Stimulated activated CD4-positive, alpha-beta T cell treated with anti-CD3 and anti-CD28 coated beads, Interleukin-1b, Interleukin-23, amount 100 ng/mL, for 1 hour (primary cell): ENCODE measurements at places on chromosomes 12 and 14.

- DNase-seq = no peak
These were observed 726.8 kb downstream of the VRK1 start for GRCh38 chr14:97523936-97524335.

GRCh38 chr14:66104486-66104885, 381.7 kb upstream of the CCDC196 start:
- no peak for DNase-seq

DNA sequence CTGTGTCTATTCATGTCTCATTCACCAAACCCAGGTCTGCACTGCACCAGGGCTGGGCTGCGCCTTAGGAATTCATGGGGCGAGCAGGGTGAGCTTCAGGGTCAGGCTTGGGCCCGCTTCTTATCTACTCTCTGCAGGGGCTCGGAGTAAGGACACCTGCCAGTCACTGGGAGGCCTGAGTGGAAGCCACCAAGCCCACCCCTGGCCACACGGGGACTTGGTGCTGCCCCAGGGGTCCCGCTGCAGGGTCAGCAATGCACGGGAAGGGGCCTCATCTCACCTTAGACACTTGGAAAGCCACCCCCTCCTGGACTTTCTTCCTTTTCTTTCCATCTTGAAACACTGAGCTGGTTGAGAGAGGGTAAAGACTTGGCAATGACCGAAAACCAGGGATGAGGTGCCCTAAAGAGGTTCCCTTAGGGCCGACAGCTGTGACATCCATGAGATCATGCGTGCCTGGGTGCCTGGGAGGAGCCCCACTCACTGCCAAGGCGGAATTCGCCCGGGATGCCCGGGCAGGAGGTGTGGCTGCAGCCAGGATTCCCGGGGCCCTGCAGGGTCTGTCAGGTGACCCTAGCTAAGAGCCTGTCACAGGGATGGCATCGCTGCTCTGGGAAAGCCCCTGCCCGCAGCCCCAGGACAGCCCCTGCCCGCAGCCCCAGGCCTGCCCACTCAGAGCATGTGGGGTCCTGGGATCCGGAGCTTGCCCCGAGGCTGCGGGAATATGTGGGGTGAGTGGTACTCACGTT, 45.5 kb upstream of the EML1 start:
- DNase-seq = no peak

DNA sequence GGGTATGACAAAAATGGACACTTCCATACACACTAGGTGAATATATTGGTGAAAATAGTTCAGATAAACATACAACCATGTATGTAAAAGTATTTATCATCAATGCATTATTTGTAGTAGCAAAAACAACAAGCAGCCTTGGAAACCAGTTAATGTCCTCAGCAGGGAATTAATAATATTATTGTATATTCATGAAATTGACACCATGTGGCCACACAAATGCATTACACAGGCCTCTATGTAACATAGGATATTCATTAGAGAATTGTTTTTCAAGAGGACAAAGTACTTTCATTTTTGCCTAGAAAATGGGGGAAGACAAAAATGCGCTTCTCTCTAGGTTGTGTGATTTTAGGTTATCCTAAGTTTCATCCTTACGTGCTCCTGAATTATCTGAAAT, 24.3 kb downstream of the SPRING1 start:
- DNase-seq = no peak

GRCh38 chr14:102055181-102055901, 31.5 kb downstream of the HSP90AA1 start:
- DNase-seq = no peak

- no peak for DNase-seq
These were observed at the start of gene CPNE6 for GRCh38 chr14:24071144-24071697. Gene CPNE6, plus strand, starts transcription at chr14:24071562. Its CDS starts 1,375 bp downstream, at chr14:24072937.

- DNase-seq = no peak
These were observed 68.3 kb downstream of the LLPH start for GRCh38 chr12:66062290-66062625.

- no peak for DNase-seq
These were observed 383.7 kb downstream of the ETNK1 start for GRCh38 chr12:23008623-23009022.

GRCh38 chr12:102481705-102482425, 1.5 kb upstream of the IGF1 start:
- no peak for DNase-seq

GRCh38 chr12:2211119-2211518, 158.3 kb downstream of the CACNA1C start:
- DNase-seq = no peak

GRCh38 chr14:96502621-96503305, 581 bp downstream of the PAPOLA start:
- peak; percentile 17 for DNase-seq

DNA sequence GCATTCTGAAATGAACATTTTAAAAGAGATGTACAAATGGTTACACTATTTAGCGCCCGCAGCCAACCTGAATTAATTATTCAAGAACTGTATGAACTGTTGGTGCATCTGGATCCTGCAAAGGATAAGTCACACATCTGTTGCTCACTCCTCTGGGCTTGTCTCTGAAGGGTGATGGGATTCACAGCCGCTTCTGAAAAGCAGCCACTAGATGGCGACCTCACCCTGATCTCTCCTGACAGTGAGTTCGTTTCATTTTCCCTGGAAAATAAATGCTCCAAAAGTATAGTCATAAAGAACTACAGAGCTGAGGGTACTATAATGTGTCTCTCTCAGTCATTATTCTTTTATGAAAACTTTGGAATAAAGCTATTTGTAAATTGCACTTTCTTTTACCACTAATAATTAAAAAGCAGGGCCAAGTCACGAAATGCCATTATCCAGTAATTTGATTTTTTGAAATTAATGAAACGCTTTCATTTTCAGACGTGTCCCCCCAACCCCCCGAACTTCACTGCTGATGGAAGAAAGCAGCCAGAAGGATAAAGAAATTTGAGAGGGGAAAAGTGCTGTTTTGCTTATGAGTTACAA, 789.6 kb downstream of the NRXN3 start:
- DNase-seq = peak; percentile 11

DNA sequence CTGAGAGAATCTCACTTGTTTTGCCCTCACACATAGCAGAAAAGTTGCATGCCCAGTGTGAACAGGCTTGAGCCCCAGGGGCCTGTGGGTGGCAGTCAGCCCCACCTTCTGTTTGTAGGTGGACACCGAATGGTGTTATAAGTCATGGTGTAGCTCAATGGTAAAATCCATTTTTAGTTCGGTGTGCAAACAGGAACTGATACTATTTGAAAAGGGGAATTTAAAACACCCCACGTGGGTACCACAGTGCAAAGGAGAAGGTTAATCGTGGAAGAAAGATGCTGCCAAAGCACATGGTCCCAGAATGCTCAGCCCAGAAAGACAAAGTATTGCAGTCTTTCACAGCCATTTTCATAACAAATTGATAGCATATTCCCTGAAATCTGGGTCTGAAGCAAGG, 71.8 kb upstream of the GZMB start:
- DNase-seq = no peak

GRCh38 chr14:59576332-59577294, at the start of gene CCDC175:
Gene CCDC175, minus strand, starts transcription at chr14:59576812. Its CDS starts 37 bp downstream, at chr14:59576775.
- DNase-seq = peak; percentile 66

DNA sequence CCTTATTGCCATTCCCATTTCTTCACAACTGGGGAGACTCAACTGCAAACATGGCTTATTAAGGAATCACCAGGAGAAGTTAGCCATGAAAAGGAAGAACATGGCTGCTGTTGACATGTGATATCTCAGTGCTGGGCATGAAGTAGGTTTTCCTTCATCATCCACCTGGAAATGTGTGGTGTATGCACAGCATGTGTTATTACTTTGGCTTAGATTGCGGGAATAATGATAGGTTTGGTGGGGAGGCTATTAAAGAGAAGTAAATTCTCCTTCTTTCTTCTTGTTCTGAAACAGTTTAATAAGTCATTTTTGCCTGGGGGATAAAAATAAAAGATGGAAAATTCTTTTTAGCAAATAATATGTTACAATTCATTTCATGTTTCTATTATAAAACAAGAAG, 23.7 kb upstream of the CLEC14A start:
- DNase-seq = no peak

GRCh38 chr12:82408844-82409243, 50.5 kb downstream of the METTL25 start:
- DNase-seq = no peak

DNA sequence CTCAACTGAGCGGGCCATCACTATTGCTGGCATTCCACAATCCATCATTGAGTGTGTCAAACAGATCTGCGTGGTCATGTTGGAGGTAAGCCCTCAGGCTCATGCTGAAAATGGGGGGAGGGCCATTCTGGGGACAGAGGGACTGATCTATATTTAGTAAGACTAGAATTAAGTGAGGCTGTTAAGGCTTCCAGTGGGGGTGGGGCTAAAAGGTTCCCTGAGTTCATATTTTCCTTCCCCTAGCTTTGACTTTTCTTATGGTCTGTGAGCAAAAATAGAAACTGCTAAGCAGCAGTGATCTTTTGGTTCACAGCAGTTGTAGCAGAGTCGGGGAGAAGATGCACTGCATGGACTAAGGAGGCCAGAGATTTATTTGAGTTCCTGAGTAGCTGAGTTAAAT, 9.2 kb downstream of the PCBP2 start:
- DNase-seq = no peak

DNA sequence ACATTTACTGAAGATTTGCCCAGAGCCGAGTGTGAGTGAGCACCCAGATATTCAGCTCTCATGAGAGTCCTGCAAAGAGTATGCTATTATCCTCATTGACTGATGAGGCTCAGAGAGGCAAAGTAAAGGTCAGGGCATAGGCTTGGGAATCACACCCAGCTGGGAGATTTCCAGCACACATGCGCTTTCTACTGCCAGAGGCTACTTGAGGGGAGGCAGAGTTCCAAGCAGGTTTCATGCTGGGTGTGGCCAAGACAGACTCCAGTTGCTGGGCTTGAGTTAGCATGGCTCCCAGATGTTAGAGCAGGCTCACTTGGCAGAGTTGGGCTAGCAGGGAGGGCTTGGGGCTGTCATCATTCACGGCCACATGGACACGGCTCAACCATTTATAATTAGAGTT, 14.4 kb upstream of the FAM181A start:
- no peak for DNase-seq

DNA sequence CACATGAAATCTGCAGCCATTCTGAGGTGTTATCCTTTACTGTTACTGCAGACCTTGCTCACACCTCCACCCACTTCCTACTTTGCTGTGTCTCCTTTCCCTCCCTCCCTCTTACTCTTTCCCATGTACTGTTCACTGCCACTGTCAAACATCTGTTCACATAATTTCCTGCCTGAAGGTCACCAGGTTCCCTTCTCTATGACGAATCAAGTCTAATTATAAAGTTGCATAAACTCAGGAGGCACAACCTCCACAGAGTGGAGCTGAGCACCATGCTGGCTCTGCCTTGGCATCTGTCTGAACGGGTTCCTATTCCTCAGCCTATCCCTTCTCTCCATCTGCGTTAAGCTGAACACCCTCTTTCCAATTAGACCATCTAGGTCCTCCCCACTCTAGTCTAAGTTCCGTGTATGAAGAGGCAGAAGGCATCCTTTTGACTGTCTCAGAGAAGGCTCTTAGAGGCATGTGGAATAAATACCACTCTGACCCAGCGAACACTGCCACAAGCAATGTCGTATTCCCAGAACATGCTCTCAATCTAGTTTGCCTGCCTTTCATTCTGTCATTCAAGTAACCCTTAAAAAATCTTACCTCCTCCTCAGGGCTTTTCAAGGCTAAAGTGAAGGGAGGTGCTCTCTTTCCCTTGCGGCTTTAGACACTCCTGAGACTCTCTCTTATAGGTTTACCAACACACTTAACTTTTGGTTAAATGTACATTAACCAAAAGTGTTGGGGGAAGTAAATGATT, 48.7 kb downstream of the ACADS start:
- DNase-seq = no peak

- no peak for DNase-seq
These were observed 40.4 kb upstream of the GZMB start for GRCh38 chr14:24674204-24674970.

GRCh38 chr12:130988261-130988660, 34.6 kb downstream of the ADGRD1 start:
- DNase-seq = no peak

GRCh38 chr12:119835068-119835467, 42.1 kb downstream of the CIT start:
- no peak for DNase-seq

- no peak for DNase-seq
These were observed 63.4 kb upstream of the SLCO1C1 start for GRCh38 chr12:20631711-20632110.

- DNase-seq = no peak
These were observed 96.1 kb downstream of the PLXNC1 start for GRCh38 chr12:94244165-94245133.

DNA sequence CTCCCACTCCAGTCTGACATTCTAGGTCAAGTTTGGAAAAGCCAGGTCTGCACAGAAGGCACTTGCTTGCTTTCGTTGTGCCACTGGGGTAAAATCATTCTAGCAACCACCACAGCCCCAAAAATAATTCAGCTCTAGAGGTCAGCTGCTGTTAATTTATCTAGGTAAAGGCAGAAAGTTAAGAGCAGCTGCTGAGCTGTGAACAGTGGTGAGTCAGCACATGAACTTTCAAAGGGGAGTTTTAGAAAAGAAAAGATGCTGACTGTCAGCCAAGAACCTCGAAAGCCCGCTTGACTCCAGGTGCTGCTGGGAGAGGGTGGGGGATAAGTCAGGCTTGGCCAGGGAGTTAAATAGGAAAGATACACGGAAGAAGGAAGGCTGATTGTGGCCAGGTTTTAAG, 12.7 kb downstream of the CCDC197 start:
- DNase-seq = no peak

DNA sequence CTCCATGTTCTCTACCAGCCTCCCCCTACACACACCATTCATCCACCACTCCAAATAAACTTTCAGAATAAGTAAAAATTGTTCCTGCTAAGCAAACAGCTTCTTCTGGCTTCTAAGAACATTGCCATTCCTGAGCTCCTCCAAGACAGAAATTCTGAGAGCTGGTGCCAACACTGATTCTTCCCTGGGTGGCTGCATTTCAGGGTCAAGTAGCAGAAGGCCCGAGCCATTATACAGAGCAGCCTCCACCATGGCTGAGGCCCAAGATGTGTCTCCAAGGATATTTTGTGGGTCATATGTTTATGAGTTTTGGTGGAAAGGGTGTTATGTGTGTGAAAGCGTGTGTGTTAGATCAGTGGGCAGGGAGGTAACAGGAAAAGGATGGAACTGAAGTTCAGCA, 3.5 kb upstream of the RND1 start:
- DNase-seq = no peak

GRCh38 chr14:100982762-100983161, 79.2 kb upstream of the RTL1 start:
- DNase-seq = no peak

GRCh38 chr12:62032870-62033269, 227.3 kb upstream of the USP15 start:
- DNase-seq = no peak

DNA sequence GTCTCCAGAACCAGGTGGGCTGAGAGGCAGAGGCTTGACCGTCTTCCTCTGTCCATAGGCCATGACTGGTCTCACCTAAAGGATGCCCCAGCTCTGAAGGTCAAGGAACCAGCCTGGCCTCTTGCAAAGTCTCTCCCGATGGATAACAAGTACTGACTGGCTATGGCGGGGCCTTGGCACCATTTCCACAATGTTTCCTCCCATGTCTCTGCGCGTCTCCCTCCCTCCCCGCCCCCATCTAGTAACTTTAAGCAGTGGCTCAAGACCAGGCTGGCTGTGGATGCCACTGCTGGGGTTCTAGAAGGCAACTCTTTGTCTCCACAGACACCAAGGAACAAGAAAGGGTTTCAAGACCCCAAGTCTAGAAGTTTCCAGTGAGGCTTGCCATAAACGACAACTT, 275.5 kb downstream of the DPF3 start:
- DNase-seq = no peak
